Posterior vena cava (tissue), 2 donors: ENCODE measurements at places on chromosomes 2 and 18. TPM values are rescaled to one million over a fixed set of nuclear protein-coding genes. Genes with fewer than 3 reads are reported as not detected.

Gene PDE11A
- 1.1 TPM for total RNA-seq

Gene SELENOI
- 14.6 TPM for total RNA-seq

Gene TXNDC2
- total RNA-seq: 0.29 TPM

Gene ACTG2
- total RNA-seq: 4,458 TPM

Gene KIAA2012
- not detected for total RNA-seq

Gene RGPD3
- not detected for total RNA-seq

Gene CGREF1
- 25.8 TPM for total RNA-seq

Gene ZBTB7C
- 11.0 TPM for total RNA-seq

DNA sequence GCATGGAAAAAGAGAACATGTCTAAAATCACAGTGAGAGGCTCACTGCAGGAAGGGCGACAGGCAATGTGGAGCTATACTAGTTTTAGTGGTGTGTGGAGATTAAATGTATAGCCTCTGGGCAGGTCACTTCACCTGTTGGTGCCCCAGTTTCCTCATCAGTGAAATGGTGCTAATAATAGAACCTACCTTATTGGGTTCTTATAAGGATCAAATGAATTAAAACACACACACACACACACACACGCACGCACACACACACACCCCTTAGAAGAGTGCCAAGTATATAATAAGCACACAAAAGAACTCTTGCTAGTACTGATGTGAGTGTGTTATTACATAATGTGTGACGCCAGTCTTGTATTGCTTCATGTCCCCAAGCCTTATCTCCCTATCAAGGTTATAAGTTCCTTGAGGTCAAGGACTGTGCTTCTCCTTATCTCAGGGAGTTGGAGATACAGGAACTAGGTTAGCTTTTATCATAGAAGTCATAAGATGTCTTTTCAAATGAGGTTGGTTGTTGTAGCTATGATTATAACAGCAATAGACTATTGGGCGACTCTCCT lies 98.0 kb upstream of the CXCR4 start:
- DNase-seq: no peak

DNA sequence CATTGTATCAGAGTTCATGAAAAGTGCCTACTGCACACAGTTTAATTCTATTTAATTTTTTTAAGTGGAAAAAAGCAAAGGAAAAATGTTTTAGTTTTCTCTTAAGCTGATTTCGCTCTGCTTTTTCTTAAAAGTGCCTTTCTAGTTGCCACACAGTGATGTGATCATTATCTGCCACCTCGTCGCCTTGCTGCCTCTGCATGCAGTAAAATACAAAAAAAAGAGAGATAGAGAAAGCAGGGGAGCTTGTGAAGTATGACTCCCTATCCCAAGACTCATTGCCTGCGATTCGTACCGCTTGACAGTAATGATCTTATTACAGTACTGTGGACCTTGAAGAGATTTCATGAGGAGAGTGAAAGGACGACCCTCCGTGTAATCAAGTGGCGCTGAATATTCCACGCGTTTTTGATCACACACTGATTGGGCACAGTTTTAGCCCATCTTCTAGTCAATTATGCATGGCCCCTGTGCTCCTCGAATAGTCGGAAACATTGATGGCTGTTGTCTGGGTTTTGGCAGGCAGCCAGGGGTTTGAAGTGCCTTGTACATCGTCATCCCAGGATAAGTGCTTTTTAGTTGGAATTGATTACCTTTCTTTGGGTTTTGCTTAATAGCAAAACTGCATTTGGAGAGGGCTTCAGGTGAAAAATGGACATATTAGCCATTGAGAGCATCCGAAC lies 188.3 kb downstream of the GBX2 start:
- no peak for DNase-seq

DNA sequence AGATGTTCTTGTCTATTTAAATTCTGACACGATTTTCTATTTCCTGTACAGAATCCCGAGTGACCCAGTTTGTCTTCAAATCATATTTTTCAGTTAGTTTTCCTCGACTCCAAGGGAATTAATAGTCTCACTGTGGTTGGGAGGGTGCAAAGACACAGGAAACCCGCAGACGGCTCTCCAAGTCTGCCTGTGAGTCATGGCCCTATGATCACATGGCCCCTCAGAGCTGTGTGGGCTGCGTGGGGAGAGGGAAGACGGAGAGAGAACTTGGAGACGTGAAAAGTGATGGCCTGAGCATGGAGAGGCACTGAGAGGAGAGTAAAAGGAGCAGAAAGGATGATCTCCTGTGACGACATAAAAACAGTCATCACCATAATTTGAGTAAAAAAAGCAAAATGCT lies 989.9 kb downstream of the DCDC2C start:
- peak; percentile 73 for DNase-seq

GRCh38 chr2:46775722-46776121 lies 139.9 kb downstream of the MCFD2 start:
- no peak for DNase-seq

GRCh38 chr18:72692086-72692485 lies 147.9 kb upstream of the CBLN2 start:
- DNase-seq: no peak

DNA sequence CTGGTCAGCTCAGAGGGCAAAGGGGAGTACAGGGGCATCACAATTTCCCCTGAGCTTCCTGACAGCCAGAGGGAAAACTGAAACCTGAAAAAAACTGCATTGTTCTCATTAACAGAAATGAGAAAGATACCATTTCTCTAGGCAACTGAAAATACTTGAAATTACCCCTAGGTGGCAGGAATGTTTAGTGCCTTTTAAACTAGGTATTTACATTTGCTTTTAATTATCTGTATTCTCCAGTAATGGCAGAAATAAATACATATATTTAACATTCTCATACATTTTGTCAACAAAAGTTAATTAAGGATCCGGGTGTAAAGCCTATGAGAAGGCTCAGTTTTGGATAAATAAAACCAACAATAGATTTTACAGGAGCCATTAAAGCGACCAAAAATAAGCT lies 34.5 kb downstream of the RPL31 start:
- DNase-seq: no peak

GRCh38 chr2:28950941-28951630 lies 30.0 kb upstream of the TOGARAM2 start:
- no peak for DNase-seq

GRCh38 chr2:119257198-119257597 lies 33.6 kb downstream of the STEAP3 start:
- DNase-seq: no peak

- no peak for DNase-seq
Observed at GRCh38 chr2:234099266-234099665, 48.8 kb downstream of the SPP2 start.

DNA sequence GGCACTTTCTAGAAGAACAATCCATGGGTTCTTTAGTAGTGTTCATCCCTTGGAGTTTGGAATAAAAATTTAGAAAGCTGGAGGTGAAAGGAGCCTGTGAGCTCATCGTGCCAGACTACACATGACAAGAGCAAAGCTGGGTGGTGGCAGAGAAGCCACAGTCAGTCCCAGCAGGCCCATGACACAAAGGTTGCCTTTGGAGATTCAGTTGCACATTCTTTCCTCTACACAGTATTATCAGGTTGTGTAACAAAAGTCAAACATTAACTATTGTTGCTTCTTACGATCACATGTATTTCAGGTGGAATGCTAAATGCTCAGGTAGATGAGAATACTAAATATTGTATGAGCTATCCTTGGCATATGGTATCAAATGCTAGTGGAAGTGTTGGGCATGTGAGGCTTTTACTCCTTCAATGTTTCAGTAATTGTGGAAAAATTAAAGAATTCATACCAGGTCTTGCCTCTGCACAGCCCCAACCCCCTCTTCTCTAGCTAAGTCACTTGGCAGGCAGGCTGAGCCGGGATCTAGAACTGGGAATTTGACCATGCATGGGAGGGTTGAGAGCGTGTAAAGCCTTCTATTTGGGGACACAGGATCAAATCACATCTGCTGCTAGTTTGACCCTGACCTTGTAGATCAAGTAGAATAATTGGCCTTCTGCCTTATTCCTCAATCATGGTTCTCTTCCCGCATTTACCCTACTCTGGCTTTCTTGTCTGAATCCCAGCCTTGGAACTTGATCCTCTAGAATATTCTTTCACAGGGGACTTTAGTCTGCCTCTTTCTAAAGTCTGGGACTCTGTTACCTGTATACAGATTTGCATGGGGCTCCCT lies 230.9 kb downstream of the GCA start:
- no peak for DNase-seq

GRCh38 chr18:8469544-8470130 lies 139.6 kb upstream of the RAB12 start:
- DNase-seq: no peak

GRCh38 chr2:44954447-44954888 lies 13.0 kb downstream of the SIX3 start:
- no peak for DNase-seq

DNA sequence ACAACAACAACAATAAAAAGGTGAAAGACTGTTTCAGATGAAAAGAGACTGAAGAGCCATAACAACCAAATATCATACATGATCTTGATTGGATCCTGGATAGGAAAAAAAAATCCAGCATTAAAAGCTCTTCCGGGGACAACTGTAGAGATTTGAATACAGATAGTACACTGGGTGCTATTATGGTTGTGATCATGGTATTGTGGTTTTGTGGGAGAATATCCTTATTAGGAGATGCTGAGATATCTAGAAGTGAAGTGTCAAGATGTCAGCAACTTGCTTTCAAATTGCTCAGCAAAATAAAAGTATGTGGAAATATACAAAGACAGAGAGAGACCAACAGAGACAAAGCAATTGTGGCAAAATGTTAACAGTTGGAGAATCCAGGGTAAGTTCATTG lies 15.5 kb upstream of the SPATA3 start:
- DNase-seq: no peak

GRCh38 chr2:61335187-61335586 lies 135.7 kb downstream of the USP34 start:
- no peak for DNase-seq

DNA sequence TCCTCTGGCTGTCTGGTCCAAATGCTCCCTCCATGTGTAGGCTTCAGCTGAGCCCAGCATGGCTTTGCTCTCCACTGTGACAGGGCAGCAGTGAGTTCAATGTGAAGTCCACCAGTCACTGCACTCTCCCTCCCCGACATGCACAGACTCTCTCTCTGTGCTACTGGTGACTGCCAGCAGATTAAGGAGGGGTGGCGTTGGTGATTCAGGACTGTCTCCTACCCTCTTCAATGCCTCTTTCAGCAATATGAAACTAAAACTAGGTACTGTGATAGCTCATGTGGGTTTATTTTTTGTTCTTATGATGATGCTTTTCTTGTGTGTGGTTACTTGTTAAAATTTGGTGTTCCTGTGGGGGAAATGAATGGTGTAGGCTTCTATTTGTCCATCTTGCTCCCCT lies 201.0 kb upstream of the RBMS1 start:
- no peak for DNase-seq

- no peak for DNase-seq
Observed at GRCh38 chr2:12778369-12778768, 61.6 kb downstream of the TRIB2 start.

GRCh38 chr2:97988722-97989121 lies 7.0 kb downstream of the TMEM131 start:
- DNase-seq: no peak

GRCh38 chr2:32993005-32993539 lies 46.3 kb downstream of the LTBP1 start:
- no peak for DNase-seq

DNA sequence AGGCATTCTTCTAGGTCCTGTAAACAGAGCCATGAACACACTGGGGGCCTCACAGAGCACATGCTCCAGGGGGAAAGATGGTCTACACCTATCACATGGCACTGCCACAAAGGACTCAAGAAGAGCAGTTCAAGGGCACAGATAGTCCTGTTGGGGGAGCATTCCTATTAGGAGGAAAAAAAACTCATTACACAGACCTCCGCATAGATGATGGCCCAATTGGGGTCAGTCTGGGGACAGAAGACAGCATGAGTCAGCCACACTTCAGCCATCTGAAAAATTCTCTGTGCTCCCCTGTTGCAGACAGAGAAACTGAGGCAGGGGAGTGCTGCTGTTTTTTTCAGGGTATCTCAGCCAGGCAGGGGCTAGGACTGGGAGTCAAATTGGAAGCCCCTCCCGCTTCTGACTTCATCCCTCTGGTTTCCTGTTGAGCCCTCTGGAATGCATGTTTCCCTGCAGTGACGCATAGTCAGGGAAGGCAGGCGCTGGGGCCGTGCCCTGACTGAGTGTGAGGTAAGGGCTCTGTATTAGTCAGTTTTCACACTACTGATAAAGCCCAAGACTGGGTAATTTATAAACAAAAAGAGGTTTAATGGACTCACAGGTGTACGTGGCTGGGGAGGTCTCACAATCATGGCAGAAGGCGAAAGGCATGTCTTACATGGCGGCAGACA lies 67.9 kb downstream of the RHOB start:
- peak; percentile 90 for DNase-seq

DNA sequence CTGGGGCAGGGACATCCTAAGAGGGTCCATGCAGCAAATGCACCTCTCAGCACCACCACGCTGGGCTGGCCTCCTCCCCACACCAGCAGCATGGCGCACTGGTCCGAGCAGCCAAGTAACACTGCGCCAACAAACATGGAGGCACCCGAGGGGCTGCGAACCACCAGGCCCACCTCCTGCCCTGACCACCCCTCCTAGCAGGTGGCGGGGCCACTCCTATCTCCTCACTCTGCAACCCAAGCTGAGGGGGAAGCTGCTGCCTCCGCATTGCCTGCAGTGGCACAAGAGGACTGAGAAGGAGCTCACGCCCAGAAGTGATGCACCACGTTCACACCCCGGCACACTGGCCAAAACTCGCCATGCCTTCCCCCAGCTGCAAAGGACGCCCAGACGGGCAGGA lies 94.4 kb downstream of the EIPR1 start:
- peak; percentile 80 for DNase-seq

DNA sequence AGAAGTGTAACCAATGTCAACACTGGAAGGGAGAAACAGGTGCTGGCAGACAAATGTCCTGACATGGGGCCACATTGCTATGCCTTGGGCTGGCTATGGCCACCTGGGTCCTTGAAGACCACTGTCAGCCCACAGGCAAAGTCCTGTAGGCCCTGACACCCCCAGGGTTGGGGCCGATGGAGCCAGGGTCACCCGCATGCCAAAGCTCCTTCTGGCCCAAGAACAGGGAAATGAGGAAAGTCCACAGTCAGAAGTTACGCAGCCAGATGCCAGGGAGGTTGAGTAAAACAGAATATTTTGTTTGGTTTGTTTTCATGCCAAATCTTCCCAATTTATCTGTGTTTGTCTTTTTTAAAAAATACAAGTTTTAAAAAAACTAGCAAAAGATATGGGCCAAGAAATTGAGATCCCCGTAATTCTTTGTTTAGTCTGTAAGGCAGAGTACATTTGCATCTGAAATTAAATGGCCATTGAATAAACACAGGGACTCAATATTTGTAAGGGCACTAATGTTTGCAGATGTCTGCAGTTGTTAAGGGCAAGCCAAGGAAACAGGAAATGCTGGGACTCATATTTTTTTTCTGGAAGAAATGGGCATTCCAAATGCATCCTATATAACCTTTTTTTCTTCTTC lies 186.4 kb downstream of the FAM210A start:
- no peak for DNase-seq

- DNase-seq: no peak
Observed at GRCh38 chr2:19747310-19748072, 154.3 kb downstream of the TTC32 start.

GRCh38 chr2:13481201-13481600 lies 764.5 kb downstream of the TRIB2 start:
- no peak for DNase-seq

- DNase-seq: no peak
Observed at GRCh38 chr2:7886666-7887065, 795.2 kb upstream of the ID2 start.
